Bronchus fibroblast of lung (primary cell): ENCODE measurements at places on chromosomes 7 and 10. TPM values are rescaled to one million over a fixed set of nuclear protein-coding genes. Genes with fewer than 3 reads are reported as not detected.

SPDYE6 gene
- total RNA-seq, result not detected in 2 replicates

AKR1D1 gene
- not detected in 2 replicates for total RNA-seq

TMEM72 gene
- total RNA-seq, result not detected in 2 replicates

PON1 gene
- total RNA-seq, result not detected in 2 replicates

AGBL3 gene
- 0.15 and 0.17 TPM in 2 replicates for total RNA-seq

KIFBP gene
- total RNA-seq, result 40.0 and 41.7 TPM in 2 replicates

VOPP1 gene
- 62.0 and 62.2 TPM in 2 replicates for total RNA-seq

COL13A1 gene
- 17.4 and 24.4 TPM in 2 replicates for total RNA-seq

RAPGEF5 gene
- 0.15 and 0.34 TPM in 2 replicates for total RNA-seq

HMX3 gene
- total RNA-seq, result not detected in 2 replicates

PVRIG gene
- total RNA-seq, result not detected in 2 replicates

CPA4 gene
- total RNA-seq, result 26.7 and 28.1 TPM in 2 replicates

SGCE gene
- total RNA-seq, result 56.3 and 57.5 TPM in 2 replicates

CLDN3 gene
- not detected in 2 replicates for total RNA-seq

CCT6A gene
- 153 and 157 TPM in 2 replicates for total RNA-seq

CPA2 gene
- total RNA-seq, result not detected in 2 replicates
